Osteoblast (primary cell): ENCODE measurements at places on chromosomes 13 and 19. TPM values are rescaled to one million over a fixed set of nuclear protein-coding genes. Genes with fewer than 3 reads are reported as not detected.

DNA sequence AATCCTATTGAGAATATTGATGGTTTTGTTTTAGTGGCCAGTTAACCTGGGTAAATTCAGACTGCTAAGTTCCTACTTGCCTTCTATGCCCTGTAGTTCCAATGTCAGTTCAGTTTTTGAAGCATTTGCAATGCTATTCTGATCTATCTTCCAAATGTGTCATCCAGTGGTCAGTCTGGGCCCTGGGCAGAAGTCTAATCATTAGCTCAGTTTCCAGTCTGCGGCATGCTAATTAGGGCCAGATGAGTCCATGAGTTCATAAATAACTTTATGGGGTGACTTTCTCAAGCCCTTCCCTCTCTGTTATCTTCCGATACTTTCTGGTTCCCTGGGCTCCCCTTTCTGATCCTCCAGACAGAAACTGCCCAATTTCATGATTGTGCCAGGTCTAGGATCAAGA is 32.7 kb downstream of the FAM187B start:
- peak; percentile 1 for DNase-seq
- no peaks in the 10 kb centered on the region for H3K36me3 ChIP-seq
- H3K27ac ChIP-seq = no peak overlapping the region
- no peaks in the 10 kb centered on the region for H3K4me1 ChIP-seq
- peaks cover 2% of the 10 kb centered on the region for H3K27me3 ChIP-seq
- H3K4me3 ChIP-seq = no peak overlapping the region

DNA sequence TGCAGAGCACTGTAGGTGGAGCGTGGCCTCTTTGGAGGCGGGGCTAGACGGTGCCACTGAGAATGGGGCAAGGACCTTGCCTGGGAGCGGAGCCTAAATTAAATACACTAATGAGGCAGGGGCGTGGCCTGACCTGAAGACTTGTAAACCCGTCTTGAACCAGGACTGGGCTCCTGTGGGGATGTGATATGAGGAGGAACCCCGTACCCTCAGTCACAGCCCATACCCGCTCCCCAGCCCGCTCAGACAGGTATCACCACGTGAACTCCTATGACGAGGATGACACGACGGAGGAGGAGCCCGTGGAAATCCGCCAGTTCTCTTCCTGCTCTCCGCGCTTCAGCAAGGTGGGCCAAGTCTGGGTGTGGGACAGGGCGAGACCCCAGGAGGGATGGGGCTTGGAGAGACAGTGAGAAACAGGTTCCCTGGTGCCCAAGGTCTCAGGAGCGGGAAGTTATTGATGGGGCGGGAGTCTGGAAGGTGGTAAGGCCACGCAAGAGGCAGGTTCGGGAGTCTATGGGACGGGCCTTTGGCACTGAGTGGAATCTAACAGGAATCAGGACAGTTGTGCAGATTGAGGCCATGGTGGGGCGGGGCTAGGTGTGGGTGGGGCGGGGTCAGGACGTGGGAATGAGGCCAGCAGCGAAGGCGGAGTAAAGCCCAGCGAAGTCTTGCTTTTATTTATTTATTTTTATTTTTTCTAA is 14.7 kb downstream of the DNASE2 start:
- H3K36me3 ChIP-seq = no peaks in the 10 kb centered on the region
- peak; percentile 65 for DNase-seq
- H3K27ac ChIP-seq = no peak overlapping the region
- no peak overlapping the region for H3K4me3 ChIP-seq
- no peaks in the 10 kb centered on the region for H3K27me3 ChIP-seq

DNA sequence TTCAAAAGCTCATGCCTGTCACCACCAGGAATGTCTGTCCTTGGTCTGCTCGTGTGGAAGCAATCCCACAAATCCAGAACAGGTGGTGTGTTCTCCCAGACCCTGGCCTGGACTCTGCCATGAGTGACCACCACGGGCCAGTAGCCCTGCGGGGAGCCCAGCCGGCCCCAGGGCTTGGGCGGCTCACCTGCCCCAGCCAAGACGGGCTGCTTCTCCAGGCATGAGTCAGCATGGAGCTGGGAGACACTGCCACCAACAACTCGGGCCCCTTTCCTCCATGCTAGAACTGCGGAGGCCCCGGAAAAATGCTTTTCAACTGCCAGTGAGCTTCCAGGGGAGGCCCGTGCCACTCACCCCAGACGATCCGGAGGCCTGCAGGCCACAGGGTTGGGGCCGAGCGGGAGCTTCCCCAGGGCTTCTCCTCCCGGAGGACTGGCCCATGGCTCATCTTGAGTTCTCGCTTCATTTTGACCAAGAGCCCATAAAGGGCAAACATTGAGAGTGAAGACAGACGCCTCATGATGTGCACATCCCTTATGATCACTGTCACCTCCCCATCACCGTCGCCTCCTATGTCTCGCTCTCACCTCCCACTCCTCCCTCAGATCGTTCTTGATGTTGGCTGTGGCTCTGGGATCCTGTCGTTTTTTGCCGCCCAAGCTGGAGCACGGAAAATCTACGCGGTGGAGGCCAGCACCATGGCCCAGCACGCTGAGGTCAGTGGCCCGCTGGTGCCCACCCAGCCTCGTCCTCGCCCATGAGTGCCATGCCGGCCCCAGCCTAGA is 16.7 kb downstream of the YIPF2 start:
- H3K4me1 ChIP-seq = peaks cover 11% of the 10 kb centered on the region
- H3K27ac ChIP-seq = no peak overlapping the region
- no peak overlapping the region for H3K4me3 ChIP-seq
- peaks cover 33% of the 10 kb centered on the region for H3K36me3 ChIP-seq
- no peaks in the 10 kb centered on the region for H3K27me3 ChIP-seq

- peak; percentile 100 for DNase-seq
- H3K4me3 ChIP-seq = peak within 1 kb of the TSS; percentile 93
- H3K36me3 ChIP-seq = no peaks in the 10 kb centered on the region
- no peaks in the 10 kb centered on the region for H3K27me3 ChIP-seq
- peak within 1 kb of the TSS; percentile 97 for H3K27ac ChIP-seq
These were observed at the start of gene OPA3 for GRCh38 chr19:45584332-45585157. OPA3 (minus strand) TSS chr19:45584802; CDS start chr19:45584764, 38 bp downstream.

The MBD3L3 gene
- not detected in 2 replicates for total RNA-seq

- no peaks in the 10 kb centered on the region for H3K4me1 ChIP-seq
- H3K4me3 ChIP-seq = no peak overlapping the region
- DNase-seq = peak; percentile 53
- no peaks in the 10 kb centered on the region for H3K27me3 ChIP-seq
- H3K36me3 ChIP-seq = no peaks in the 10 kb centered on the region
These were observed 328.5 kb downstream of the KLF5 start for GRCh38 chr13:73387318-73387717.
